ENCODE measurements at places on chromosomes 6 and 20.
A peak's percentile ranks its signal among the peaks of the same experiment; 100 is the strongest.

GRCh38 chr6:9532621-9533557 is 882.0 kb downstream of the TFAP2A start:
- no peak for DNase-seq

DNA sequence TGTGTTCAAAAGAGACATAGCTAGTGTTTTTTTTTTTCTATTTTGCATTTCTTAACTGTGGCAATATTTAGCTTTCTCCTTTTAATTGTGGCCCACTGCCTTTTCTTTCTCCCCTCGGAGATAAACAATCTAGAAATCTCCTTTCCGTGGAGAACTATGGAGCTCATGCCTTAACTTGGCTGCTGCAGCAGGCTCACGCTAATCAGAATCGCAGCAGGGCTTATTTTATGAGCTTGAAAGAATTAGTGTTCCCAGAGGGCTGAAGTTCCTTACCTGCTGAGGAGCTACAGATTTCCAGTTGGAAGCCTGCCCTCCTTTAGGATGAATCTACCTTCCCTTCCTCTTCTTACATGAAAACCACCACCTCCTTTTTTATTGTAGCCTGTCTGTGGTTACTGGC is 35.6 kb downstream of the CTNNBL1 start:
- peak; percentile 82 for DNase-seq

- DNase-seq: peak; percentile 88
Measured at GRCh38 chr20:36101192-36101591, 53.3 kb upstream of the EPB41L1 start.

GRCh38 chr6:5968817-5969734 is 37.6 kb downstream of the NRN1 start:
- no peak for DNase-seq

GRCh38 chr20:5590899-5591298 is 159.3 kb upstream of the SHLD1 start:
- DNase-seq: no peak

DNA sequence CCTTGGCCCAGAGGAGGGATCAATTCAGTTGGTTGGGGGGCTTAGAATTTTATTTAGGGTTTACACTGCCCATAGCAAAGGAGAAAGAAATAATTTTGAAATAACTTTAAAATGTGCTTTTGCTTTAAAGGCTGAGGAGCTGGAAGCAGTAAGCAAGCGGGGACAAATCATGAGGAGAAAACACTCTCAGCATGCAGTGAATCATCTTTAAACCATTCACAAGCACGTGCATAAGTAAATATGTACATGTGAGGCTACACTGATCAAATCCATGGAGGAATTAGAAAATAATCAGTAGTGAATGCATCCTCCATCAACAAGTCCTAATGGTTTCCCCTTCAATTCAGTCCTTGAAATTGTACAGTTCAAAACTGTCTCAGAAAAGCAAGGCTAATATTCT is 181.0 kb downstream of the MTFR2 start:
- DNase-seq: no peak

DNA sequence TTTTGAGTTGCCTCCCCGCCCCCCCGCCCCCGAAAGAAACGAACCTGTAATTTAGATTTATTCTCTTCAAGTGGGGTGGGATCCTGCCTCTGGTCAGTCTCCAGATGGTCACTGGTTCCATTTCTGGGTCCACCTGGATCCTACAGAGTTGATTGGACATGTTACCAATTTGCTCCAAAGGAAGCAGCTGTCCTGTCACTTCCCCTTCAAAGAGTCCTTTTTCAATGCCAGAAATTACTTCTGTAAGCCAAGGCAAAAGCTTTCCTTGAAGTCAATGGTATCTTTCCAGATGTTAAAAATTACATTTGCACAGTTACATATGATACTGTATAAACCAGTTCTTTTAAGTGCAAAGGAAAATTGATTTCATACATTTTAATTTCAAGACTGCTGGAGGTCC is 12.0 kb upstream of the ANKRD60 start:
- DNase-seq: no peak

- DNase-seq: peak; percentile 62
Measured at GRCh38 chr6:23218751-23219150, 649.4 kb downstream of the HDGFL1 start.

GRCh38 chr6:548517-548916 is 108.4 kb downstream of the HUS1B start:
- no peak for DNase-seq

GRCh38 chr6:64895945-64896344 is 811.1 kb downstream of the EYS start:
- no peak for DNase-seq

- DNase-seq: peak; percentile 85
Measured at GRCh38 chr6:83854001-83854501, 891 bp downstream of the RIPPLY2 start.

GRCh38 chr20:36368869-36369268 is 62.7 kb downstream of the DLGAP4 start:
- DNase-seq: no peak

DNA sequence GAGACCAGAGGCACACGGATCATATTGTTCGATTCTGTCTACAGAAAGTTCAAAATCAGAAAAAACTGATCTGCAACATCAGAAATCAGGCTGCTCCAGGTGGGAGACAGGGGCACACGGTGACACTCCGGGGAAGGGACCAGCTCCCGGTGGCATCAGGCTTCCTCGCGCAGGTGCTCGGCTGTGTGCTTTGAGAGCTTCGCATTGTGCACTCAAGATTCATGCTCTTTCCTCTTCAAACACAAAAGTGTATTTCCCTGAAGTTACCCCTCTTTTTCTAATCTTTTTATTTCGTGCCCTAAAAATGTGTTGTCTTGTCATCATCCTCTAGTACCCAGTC is 108.1 kb downstream of the DLL1 start:
- DNase-seq: no peak

DNA sequence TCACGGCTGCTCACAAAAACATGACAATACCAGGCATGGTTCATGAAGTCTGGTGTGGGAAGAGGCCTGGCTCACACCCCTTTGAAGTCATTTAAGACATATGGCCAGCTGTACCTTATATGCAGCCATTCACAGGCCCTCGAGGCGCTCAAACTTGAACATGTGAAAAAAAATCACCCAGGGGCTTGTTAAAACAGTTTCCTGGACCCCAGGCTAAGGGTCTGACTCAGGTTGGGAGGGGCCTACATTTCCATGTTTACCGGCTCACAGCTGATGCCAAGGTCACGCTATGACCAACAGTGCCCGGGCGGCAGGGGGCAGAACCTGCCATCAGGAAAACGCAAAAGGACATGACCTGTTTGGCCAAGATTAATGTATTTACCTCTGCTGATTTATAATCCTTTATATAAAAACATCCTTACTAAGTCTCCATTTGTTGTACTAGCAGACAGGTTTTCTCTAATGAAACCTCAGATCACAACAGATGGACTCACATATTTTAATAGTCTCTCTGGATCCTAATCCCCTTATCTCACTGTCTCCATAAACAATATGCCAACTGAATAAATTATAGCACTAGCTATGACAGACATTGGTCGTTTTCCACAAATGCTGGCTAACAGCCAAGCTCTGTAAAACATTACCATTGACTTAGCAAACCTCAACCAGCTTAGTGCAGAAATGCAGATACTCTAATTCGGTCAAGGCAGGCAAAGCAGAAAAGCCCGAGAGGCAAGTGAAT is 19.9 kb downstream of the EZR start:
- peak; percentile 96 for DNase-seq

DNA sequence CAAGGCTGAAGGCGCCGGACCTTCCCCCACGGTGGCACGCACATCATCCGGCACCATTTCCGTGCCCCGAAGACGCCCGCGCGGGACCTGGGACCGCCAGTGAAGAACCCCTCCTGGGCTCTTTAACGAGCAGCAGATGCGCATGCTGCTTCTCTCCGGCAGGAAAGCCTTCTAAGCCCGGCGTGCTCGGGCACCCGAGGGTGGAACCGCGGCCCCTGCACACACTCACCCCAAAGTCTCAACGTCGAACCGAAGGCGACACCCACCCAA is 240 bp downstream of the FOXQ1 start:
- peak; percentile 32 for DNase-seq

GRCh38 chr6:109298605-109299264 is 83.5 kb downstream of the CD164 start:
- peak; percentile 72 for DNase-seq

- DNase-seq: peak; percentile 34
Measured at GRCh38 chr6:130293800-130294199, 71.0 kb upstream of the SAMD3 start.

DNA sequence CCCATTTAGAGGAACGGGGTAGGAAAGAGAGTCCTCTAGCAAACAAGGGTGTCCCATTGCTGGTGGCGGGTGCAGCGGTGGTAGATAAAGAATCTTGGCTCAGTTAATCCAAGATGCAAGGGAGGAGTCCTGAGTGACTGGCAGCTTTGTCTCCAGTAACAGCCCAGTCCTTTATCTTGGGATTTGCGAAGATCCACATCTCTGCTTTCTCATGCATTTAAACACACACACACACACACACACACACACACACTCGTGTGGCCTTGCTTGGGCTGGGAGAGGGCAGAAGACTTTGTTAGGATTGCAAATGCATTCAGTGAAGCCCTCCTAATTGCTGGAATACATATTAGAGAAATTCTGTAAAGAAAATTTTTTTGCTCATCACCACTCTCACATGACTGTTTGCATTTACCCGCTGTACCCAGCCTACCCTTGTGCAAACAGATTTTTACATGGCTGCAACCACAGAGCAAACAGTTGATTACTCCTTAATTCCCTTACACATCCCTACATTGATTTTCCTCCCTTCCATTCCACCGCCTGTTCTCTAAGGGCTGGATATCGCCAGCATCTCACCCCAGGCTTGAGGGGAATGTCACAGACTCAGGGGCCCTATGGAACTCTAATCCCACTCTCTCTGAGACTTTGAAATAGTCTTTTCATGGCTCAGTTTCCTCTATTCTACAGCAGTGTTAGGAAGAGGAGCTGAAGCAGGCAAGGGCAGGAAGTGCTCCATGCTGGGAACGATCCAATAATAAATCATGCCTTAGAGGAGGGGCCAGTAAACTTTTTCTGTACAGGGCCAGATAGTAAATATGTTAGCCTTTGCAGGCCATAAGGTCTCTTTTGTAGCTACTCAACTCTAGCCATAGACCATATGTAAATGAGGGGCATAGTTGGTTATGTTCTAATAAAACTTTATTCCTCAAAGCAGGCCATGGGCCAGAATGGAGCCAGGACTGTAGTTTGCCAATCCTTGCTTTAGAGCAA is 3.5 kb downstream of the C6orf132 start:
- peak; percentile 67 for DNase-seq

DNA sequence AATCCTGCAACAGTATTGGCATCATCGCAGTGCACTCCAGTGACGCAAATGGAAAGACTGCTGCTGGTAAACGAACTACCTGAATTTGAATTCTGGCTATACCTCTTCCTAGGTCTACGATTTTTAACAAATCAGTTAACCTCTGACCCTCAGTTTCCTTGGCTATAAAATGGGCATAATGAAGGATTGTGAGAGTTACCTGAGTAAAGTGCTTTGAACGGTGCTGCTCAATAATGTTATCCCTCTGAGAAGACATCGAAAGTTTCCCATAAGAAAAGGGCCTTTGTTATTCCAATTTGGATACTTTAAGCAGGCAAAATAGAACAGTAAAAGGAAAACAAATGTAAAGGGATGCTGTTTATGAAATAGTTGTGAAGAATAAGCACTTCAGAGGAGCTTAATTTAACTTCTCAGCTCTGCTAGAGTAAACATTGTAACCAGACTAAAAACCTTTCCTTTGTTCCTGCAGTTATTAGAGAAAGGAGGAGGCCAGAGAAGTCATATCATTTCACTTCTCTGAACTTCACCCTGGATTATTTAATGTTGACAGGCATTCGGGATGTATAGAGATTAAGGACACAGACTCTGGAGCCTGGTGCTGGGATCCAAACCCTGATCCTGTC is 5.8 kb downstream of the SGK1 start:
- no peak for DNase-seq

- DNase-seq: no peak
Measured at GRCh38 chr6:57313711-57314471, 3.5 kb upstream of the PRIM2 start.

- DNase-seq: no peak
Measured at GRCh38 chr6:100134297-100134696, 140.3 kb upstream of the MCHR2 start.

DNA sequence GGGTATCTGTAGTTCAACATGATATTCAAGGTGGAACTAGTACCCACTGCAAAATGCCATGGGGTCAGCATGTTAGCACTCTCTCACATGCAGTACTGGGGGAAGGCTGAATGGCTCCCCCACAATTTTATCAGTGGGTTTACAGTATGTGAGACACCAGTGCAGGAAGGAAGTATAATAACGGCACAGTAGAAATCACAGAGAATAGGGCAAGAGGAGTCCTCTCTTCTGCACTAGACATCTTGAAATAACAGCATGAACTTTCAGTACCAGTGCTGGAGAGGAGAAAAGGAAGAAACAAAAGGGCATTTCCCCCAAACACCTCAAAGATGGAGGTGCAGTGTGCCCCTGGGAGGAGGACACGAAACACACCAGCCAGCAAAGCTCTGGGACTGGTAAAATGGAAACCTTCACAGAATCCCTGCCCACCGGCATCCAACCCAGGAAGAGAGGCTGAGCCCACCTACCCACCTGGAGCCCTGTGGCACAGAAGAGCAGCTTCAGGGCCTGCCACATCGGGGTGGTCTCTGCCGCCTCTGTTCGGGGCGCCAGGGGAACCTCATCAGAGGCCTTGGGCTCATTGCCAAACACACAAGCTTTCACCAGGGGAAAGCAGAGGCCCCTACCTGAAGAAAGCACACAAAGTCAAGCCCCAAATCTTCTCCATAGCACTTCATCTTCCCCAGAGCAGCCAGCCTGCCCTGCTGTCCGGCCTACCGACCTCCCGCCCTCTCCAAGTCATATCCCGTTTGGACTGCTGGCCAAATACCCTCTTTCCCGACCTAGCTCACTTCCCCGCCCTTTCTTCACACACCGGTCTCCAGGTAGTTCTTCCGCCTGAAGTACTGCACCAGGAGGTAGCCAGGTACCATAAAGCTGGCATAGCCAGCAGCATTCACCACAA is 1.2 kb downstream of the SLC35B2 start:
- peak; percentile 59 for DNase-seq

- no peak for DNase-seq
Measured at GRCh38 chr6:140253096-140253495, 878.6 kb upstream of the CITED2 start.

DNA sequence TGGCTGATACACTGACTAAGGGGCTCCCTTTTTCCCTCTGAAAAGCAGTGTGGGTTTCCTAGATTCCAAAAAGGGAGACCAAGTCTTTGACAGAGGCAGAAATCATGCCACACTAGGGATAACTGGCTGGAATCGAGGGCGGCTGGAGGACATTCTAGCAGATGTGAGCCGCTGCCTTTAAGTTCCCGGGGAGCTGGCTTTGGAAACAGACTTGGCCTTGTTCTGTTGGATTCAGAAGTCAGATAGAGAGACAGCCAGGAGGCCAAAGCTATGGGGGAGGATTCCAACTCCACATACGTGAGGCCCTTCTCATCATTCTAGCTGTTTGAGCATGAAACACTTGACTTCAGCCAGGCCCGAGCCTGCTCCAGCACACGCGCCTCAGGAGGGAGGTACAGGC is 109.9 kb upstream of the FOXC1 start:
- DNase-seq: no peak

- no peak for DNase-seq
Measured at GRCh38 chr20:47748823-47749222, 36.5 kb downstream of the SULF2 start.

- DNase-seq: no peak
Measured at GRCh38 chr6:168088161-168089053, 9.4 kb upstream of the FRMD1 start.
